Effector CD4-positive, alpha-beta T cell (primary cell): ENCODE measurements at places on chromosomes 6 and 20.

- no peak for DNase-seq
Observed at GRCh38 chr20:62412194-62413024, 5.3 kb upstream of the CABLES2 start.

GRCh38 chr20:37226889-37227288 is 34.7 kb downstream of the GHRH start:
- no peak for DNase-seq

- no peak for DNase-seq
Observed at GRCh38 chr20:51444467-51444866, 98.1 kb downstream of the NFATC2 start.

DNA sequence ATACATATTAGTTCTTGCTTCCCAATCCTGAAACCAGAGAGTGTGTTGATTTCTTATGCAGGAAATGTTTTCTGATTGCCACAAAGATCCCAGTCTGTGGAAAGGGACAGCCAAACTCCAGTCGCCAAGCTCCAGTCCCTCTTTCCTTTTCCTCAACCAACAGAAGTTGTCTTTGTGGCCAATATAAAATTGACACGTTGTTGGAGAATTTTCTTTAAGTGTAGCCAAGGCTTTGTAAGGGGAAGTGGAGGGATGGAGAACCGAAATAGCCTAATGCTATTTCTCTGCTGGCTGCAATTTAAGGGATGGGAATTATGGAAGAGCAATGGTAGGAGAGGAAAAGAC is 5.4 kb downstream of the ADGRB3 start:
- no peak for DNase-seq

DNA sequence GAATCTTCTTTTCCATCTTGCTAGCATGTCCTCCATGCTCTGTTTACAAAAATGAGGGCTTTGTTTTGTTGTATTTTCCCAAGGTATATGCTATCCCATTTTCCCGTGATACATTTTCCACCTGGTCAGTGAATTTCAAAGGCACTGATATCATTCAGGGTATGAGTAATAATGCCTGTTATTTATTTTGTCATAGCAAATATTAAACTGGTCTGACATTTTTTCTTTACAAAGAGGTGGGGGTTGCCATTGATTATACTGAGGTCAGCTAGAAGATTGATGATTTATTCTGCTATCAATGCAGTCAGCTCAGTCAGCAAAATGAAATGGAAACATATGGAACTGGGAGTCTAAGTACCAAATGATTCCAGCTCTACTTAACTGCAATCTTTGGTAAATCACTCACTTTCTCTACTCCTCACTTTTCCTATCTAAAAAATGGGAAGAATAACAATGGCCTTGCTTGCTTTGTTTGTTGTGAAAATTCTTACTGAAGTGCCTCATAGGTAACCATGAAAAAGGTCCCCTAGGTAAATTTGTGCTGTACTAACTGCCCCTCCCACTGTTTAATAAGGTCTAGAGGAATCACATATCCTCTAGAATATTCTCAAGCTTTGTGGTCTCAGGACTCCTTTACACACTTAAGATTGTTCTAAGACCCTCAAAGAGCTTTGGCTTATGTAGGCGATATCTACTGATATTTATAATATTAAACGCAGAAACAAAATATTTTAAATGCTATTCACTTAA is 64.0 kb downstream of the ARHGAP18 start:
- no peak for DNase-seq

DNA sequence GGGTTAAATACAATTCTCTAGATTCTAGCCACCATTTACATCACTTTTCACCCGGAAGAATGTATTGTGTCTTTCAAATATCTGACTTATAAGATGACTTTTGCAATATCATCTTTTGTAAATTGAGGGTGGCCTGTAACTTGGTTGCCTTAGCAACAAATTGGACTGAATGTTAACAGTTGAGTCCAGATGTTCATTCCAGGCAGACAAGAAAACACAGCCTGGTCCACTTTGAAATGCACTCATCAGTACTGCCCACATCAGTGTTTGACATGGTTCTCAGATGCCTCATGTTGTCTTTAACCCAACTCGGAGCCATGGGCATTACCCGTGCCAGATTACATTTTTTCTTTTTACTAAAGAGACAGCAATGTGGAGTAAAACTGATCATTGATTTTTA is 781.6 kb upstream of the CHD6 start:
- no peak for DNase-seq

DNA sequence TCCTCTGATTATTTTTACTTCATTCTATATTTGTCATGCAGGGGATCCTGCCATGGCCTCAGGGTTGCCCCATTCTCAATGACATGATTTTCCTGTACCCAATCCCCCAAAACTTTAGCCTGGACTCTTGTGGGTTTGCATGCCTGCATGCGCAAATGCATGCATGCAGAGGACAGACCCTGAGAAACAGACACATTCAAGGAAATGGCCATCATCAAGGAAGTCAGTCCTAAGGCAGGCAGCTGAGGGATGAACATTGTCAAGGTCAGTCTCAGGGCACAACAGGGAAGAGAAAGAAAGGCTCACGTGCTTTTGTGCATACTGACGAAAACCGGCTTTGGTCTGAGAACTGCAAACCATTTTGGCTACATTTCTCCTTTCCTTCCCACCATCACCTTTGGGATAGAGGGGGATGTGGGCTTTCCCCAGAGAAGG is 13.1 kb downstream of the NEDD9 start:
- DNase-seq: no peak

DNA sequence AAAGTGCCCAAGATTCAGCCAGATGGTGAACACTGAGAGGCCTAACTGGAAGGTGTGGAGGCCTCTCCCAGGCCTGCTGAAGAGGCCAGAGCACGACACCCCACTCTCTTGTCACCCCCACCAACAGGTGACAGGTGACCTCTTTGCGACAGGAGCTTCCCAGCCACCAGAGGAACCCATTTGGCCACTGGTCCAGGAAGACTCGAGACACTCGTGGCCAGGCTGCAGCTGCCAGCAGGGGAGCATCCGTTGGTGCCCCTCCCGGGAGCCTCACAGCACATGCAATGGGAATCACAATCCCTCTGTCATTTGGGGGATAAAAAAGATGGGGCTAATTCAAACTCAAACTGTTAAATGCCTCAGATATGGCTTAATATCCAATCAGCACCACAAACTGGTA is 163.4 kb downstream of the INSM1 start:
- no peak for DNase-seq

DNA sequence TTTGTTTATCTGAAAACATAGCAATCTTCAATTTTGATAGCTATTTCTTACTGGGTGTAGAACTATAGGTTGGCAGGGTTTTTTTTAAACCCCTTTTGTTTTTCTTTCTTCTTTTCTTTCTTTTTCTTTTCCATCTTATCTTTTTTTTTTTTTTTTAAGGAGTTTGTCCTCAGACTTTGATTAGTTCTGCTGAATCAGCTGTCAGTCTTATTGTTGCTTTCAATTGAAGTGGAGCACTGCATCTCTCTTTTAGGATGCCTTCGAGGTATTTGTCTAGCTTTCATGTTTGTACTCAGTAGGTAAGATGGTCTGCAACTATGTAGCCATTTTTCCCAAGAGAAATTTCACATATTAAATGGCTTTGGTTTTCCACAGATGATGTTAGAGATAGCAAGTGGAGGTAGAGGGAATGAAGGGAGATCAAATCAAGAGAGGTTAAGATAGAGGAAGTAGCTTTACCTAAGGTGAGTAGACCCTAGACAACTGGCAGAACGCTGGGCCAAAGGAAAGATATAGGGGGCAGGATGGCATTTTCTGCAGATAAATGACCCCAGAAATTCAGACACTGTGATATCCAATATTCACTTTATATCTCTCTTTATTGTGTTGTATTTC is 137.1 kb downstream of the BCAS1 start:
- DNase-seq: no peak

- DNase-seq: peak; percentile 55
Observed at GRCh38 chr6:5030596-5031136, 26.8 kb upstream of the RPP40 start.

- DNase-seq: no peak
Observed at GRCh38 chr6:109511832-109512231, 28.8 kb upstream of the ZBTB24 start.

- no peak for DNase-seq
Observed at GRCh38 chr20:51511861-51512619, 30.5 kb downstream of the NFATC2 start.

GRCh38 chr6:108748959-108749358 is 99.3 kb upstream of the ARMC2 start:
- DNase-seq: no peak

DNA sequence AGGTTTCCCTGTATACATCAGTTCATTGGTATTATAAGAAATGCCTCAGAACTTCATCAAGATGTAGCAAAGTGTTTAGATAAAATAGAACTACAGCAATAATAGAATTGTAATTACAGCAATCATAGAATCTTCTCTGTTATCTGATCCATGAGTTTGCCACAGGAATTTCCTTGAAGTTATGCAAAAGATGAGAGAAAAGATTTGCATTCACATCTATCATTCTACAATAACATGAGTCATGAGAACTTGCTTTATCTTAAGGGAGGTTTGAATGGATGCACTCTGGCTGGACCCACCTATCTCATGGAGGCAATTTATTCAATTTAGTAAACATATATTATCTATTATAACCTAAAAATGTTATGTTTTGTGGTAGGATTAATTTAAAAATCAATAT is 329.8 kb upstream of the EPHA7 start:
- no peak for DNase-seq

DNA sequence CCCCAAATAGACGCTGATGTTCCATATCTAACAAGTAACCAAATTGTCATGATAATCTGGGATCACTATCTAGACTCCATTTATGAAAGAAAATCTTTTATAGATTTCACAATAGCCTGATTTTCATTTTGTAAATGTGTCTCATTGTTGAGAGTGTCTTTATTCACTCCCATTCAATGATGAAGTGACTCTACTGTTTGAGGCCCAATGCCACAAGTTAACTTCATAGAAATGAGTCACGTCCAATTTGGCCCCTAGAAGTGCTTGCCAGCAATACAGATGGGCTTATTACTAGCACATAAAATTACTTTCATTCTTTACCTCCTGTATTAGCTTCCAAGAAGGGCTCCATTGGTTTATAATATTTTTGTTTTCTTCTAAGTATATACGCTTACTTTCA is 6.3 kb downstream of the IPCEF1 start:
- DNase-seq: no peak

- no peak for DNase-seq
Observed at GRCh38 chr6:34587325-34587724, 31.2 kb upstream of the SPDEF start.

- DNase-seq: peak; percentile 26
Observed at GRCh38 chr20:3238616-3239025, 369 bp downstream of the SLC4A11 start.

DNA sequence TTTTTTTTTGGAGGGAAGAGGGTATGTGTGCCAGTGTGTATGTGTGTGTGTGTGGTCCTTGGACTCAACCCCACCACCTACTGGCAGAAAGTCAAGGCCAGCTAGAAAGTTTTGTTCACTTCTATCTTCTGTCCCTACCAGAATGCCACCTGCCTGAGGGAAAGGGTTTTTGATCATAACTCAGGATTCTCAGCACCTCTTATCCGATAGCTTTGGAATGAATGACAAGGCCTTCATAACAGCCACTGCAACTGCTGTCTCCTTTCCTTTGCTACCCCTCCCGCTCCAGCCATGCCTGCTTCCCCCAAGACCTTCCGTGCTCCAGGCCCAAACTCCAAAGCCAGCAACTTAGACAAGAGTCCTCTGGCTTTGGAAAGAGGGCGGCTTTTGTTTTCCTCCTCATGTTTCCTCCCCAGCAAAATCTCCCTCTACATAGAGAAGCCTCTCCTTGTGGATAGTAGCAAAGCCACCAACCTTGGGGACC is 18.7 kb downstream of the BTN3A1 start:
- DNase-seq: peak; percentile 9

DNA sequence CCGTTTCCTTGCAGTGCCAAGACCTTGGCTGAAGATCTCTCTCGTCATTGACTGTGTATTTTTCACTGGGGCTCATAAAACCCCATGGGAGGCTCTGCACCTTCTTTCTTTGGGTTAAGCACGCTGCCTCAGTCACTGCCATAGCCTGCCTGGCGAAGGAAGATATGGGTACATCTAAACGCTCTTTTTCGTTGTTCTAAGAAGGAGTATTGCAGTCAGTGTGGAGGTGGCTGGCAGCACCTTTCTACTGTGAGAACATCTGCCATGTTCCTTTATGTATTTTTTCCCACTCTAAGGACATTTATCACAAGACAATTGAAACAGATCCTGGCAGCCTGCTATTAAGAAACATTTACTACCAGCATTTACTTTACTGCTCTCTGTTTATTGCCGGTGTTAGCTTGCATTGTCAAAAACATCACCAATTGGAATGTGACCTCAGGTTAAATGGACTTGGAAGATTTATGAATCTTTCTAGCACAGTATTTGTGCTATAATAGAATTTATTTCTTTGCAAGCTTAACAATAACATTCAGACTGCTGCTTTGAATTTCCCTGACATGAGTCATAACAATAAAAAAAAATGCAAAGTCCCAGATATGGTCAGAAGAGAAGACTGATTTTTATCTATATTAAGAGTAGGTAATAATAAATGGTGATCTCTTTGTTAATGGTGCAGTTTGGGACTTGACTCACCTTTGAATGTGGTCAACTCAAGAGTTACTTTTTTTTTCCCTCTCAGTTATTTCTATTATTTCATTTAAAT is 62.2 kb upstream of the CLDN20 start:
- DNase-seq: no peak

DNA sequence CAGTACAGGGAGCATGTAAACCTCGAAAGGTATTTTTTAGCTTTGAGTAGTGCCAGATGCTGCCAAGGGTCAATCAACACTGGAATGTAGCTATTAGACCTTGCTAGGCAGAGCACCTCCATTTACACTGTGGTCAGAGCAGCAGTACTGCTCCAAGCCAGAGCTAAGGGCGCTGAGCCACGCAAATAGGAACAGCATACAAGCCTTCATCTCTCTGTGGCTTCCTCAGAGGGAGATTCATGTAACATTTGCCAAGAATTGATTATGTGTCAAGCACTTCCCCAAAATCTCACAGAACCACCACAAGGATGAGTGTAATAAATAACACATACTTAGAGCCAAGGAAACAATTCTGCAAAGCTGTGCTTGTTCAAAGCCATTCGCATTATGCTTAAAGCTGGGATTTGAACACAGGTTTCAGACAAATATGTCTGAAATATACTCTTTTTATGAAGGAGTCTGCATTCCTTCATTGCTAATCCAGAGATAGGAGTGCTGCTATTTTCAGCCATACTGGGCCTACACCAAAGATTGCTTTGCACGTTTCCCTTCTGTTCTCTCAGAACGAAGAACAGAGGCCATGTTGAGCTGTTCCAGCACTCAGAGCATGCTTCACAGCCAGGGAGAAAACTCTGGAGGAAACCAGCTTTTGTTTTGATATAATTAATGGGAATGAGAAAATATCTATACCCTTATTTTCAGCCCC is 97.7 kb downstream of the SLC16A10 start:
- no peak for DNase-seq

GRCh38 chr6:54646069-54646950 is 200.3 kb upstream of the FAM83B start:
- DNase-seq: no peak
